ENCODE measurements at places on chromosomes 6 and 20.

DNA sequence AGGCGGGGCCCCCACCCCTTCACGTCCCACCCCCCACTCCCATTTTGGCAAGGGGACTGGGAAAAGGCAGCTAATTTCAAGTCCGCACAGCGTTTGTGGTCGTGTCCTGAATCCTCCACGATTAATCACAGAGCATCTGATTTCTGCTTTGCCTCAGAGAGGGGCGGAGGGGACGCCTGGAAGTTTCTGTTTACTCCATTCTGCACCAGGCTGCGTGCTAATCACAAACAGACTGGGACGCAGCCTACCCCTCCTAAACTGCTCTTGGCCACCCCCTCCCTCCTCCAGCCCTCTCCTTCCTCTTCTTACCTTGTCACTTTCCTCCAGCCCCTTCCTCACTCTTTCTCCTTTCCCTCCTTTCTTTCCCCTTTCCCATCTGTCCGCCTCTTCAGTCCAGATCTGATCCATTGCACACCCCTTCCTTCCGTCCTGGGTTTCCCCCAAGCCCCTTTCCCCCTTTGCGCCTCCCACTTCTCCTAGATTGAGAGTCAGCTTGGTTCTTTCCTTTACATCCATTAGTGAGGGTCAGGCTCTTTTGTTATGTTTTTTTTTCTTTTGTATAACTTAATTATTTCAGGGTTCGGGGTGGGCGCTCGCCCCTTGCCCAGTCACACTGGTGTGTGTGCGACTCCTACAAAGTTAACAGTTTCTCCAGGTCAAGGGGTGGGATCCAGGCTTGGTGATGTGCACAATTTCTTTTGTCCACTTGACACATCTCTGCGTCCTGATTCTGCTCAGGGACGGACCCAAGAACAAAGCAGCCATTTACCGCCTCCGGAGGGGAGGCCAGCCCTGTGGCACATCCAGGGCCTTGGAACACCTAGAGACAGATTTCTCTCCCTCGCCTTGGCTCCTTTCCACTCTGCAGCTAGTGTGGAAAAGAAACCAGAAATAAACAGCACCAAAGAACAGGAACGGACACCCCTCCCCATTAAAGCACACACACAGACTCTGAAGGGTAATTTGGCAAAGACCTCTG, 520 bp upstream of the RIPOR3 start:
- no peak for DNase-seq

DNA sequence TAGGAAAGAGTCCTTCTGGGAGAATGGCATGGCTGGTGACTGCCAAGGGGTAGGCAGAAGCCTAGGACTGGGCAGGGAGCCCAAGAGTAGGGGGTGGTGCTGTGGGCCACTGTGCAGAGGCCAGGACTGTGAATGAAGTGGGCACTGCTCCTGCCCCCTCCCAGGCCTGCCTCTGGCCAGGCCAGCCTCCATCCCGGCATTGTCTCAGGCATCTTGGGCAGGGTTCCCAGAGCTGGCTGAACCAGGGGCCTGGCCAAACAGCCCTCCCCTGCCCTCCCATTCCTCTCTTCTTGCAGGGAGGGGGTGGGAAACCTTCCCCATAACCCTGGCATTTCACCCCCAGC, 81.6 kb downstream of the MRPL14 start:
- no peak for DNase-seq

- DNase-seq, result no peak
Observed at GRCh38 chr6:119547024-119547423, 197.5 kb upstream of the MAN1A1 start.

GRCh38 chr6:139327038-139327437, 35.2 kb upstream of the TXLNB start:
- DNase-seq, result no peak

DNA sequence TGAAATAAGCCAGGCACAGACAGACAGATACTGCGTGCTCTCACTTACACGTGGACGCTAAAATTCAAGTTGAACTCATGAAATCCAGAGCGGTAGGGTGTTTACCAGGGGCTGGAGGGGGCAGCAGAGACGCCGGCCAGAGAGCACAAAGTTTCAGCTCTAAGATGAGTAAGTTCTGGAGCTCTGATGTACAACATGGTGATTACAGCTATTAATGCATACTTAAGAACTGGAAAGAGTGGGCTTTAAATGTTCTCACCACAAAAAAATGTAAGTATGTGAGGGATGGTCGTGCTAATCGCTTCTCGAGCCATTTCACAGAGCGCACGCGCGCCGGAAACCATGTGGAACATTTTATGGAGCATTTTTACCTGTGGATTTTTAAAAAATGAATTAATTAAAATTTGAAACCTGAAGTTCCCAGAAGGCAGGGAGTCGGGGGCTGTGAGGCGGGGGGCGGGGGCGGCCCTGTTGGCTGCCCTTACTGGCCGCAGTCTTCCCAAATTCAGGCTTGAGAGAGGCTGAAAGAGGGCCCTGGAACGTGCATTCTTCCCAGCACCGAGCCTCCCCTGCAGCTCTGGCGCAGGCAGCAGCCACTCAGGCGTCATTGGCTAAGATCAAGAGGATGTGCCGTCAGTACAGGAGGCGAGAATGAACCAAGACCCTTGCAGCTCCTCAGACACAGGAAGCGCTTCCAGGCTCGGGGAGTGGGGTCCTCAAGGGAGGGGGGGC, 8.5 kb upstream of the SLCO4A1 start:
- no peak for DNase-seq

DNA sequence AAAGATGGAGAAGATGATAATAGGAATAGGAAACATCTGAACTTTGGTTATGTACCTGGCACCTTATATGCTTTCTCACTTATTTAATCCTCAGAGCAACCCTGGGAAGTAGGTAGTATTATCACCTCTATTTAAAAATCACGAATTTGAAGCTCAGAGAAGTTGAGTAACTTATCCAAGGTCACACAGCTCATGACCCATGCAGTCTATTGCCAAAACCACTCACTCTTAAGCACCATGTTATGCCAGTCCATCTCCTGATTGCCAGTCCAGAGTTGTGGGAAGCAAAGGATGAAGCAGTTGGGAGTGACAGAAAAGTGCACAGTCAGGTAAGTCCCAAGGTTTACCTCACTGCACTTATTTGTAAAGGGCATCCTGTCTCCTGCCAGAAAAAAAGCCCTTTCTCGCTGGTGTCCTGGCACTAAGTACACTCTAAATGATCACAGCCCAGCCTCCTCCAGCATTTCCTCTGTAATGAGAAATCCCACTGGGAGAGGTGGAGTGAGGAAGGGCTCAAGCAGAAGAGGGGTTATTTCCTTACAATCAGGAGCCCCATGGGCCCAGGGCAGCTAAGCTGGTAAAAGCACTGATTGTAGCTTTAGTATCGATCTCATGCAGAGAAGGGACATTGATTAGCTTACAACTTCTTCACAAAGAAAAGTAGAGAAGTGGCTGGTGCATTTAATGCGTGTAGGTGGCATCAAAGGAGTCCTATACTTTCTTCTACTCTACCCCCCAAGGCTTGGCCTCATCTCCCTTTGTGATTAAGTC, 21.3 kb upstream of the SCGN start:
- no peak for DNase-seq

- DNase-seq, result no peak
Observed at GRCh38 chr6:95280686-95281273, 296.6 kb upstream of the MANEA start.

- DNase-seq, result no peak
Observed at GRCh38 chr6:44219815-44220784, 3.3 kb upstream of the SLC29A1 start.

All from upper lobe of left lung (tissue), 6 donors.